Effector CD8-positive, alpha-beta T cell (primary cell): ENCODE measurements at places on chromosomes 5 and 9.

GRCh38 chr9:130884542-130885483 is 11.8 kb downstream of the QRFP start:
- no peak for DNase-seq

GRCh38 chr9:136995772-136996311 is 526 bp downstream of the CLIC3 start:
- DNase-seq = no peak

DNA sequence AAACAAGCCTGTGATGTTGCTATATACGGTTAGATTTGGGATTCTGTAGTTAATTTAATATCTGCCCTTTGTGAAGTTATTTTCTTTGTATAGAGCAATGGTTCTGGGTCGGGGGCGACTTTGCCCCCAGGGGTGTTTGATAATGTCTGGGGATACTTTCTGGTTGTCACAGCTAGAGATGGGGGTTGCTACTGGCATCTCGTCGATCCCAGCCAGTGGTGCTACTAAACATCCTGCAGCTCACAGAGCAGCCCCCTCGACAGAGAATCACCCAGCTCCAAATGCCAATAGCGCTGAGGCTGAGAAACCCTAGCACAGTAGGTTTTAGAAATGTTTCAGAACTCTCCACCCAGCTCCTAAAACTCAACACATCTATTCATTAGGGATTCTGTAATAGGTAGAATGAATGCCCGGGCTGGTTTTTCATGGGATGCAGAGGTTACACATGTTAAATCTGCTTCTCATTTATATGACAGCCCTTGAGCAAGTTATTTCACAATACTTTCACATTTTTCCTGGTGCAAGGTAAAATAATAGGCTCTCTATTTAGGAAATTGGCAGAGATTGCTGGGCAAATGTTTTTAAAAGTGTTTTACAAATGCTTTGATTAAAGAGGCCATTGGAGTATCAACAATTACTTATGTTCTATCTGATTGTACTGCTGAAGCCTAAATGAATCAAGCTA is 75.2 kb upstream of the CTSL start:
- DNase-seq = no peak

GRCh38 chr9:110876929-110877328 is 161.3 kb downstream of the LPAR1 start:
- DNase-seq = no peak

DNA sequence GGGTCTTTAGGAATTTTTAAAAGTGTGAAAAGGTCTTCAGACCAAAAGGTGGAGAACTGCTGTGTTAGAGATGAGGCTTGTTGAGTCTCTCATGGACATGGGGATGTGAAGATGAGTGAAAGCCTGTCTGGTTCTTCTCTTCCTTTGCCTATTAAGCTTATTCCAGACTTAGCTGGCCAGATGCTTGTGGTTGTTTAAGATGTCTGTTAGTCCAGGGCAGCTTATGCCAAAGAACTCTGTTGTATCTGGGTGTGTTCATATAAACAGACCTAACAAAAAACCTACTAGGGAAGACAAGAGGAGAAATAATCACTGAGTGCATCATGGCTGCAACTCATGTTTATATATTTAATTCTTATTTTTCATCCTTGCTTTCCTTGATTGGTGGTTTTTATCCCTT is 57.5 kb upstream of the NCS1 start:
- DNase-seq = no peak

- DNase-seq = no peak
These were observed 4.9 kb upstream of the ADGRV1 start for GRCh38 chr5:90553711-90554110.

- no peak for DNase-seq
These were observed 1.2 kb downstream of the PTBP3 start for GRCh38 chr9:112332214-112332613.

- DNase-seq = no peak
These were observed 7.1 kb downstream of the FPGS start for GRCh38 chr9:127809540-127810377.

DNA sequence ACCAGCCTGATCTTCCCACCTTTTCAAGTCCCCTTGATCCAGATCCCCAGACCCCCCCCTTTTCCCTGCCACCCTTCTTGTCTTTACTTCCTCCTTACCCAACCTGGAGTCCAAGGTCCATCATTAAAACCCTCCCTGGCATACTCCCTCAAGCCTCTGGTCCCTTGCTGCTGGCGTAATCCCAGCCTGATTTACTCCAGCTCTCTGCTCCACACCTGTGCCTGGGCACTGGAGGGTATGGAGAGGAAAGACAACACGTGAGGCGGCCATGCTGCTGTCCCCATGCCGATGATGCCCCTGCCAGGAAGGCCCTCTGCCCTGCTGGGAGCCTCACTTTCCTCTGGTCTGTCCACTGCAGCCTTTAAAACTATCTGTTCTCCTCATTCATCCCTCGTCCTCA is 5.1 kb downstream of the B4GALT7 start:
- no peak for DNase-seq

- DNase-seq = no peak
These were observed 10.4 kb downstream of the TRIM14 start for GRCh38 chr9:98108531-98109031.

DNA sequence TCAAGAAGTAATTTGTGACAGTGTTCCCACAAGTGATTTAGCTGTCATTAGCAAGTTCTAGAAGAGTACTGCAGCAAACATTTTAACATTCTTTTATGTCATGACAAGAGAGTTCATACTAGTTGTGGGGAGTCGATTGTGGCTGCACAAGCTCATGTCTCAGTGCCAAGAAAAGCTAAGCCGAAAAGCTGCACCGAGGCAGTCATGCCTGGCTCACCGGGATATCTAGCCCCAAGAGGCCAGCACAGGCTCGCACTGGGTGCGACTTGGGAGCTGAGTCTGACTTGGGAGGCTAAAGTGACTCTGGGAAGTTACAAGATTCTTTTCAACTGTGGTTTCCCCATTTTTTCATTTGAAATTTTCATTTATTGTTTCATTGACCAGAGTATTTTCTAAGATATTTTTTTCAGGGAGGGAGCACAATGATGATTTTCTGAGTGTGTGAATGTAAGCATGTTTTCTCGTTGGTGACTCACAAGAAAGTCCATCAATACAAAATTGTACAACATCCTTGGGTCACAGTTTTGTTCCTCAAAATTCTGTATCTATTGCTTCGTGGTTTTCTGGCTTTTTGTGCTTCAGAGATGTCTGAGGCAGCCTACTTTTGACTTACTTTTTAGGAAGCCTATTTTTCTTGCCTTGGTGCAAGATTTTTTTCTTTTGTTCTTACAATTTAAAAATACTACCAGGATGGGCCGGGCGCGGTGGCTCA is 18.7 kb downstream of the CAST start:
- no peak for DNase-seq

DNA sequence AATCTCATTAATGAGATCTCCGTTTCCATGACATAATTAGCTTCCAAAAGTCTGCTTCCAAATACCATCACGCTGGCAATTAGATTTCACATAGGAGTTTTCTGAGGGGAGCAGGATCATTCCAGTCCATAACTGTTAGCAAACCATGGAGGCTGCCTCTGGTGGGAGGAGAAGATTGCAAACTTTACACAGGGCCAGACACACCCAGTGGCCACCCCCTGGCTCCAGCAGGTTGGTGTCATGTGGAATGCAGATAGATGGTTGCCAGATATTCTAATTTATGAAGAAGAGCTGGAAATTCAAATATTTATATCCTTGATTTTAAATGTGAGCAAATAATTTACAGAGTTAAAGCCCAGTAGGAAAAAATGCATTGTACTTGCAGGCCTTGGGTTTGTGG is 164.2 kb downstream of the ICE1 start:
- DNase-seq = no peak
